ENCODE measurements at places on chromosomes 13 and 19.
A peak's percentile ranks its signal among the peaks of the same experiment; 100 is the strongest.

DNA sequence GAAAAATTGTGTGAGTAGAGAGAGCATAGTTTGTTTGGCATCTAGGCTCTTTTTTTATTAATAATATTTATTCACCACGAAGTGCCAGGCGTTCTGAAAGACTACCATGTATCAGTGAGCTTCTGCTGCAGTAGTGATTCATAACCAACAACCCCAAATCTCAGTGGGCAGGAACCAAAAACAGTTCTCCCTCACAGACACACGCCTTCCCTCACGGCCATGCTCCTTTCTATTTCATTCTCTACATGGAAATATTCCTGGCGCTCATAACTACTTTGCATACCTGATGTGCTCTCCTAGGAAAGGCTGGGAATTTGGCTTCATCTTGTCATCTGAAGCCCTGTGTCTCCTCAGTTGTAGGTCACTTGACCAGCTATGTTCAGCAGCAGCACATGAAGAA, 26.6 kb upstream of the AMER2 start:
- DNase-seq: no peak

- no peak for DNase-seq
These were observed 30.1 kb upstream of the METTL21C start for GRCh38 chr13:102724923-102725322.

GRCh38 chr13:19239114-19239860, 57.7 kb upstream of the TUBA3C start:
- DNase-seq: no peak

GRCh38 chr19:40266119-40266518, 19.0 kb downstream of the AKT2 start:
- DNase-seq: no peak

DNA sequence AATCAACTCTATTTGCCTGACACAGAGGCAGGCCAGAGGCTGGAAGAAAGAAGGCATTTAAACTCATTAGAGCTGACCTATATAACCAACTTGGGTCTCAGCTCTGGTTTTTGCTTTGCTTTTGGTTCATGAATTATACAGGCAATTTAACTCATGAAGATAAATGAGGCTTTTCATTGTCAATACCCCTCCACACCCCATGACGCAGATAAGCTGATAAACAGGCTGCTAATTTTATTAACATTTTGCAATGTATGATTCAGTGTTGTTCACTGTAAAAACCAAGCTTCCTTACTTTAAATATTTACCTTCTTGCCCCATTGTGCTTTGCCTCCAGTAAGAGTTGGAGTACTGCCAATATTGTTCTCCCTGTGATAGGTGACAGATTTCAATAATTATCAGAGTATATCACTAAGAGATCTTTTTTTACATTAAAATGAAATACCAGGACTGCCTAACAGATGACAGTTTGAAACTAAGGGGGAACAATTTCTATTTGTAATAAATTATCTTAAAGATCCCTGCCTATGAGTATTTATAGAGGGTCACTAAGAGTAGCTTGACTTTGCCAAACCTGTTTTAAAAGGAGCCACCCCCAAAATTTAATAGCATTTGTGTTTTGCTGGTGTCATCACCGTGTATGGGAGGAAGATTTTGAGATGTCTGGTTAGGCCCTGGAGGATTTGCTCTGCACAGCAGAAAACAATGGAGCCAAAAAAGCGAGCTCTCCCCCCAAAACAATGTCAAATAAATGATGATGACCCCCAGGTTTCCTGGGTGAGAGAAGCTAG, 472.7 kb upstream of the NBEA start:
- DNase-seq: no peak

- DNase-seq: no peak
These were observed 460.5 kb downstream of the COG6 start for GRCh38 chr13:40116008-40116407.

- no peak for DNase-seq
These were observed 7.4 kb downstream of the FZR1 start for GRCh38 chr19:3513229-3514140.

DNA sequence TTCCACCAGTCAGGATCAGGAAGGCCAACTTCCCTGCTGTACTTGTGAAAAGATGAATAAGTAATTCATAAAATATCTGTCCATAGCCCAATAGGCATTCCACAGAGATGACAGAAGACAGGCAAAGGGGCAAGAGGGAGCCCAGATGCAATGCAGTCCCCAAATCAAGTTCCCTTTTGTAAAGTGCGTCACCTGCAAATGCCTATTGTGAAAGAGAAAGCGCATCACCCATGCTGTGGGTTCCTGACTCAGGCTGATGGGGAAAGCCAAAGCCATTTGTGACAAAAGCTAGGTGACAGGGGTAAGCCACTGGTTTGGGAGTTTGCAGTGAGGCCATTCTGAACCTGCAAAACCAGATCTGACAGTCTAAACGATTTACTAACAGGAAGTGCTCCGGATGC, 157.5 kb upstream of the ZNF536 start:
- peak; percentile 10 for DNase-seq

DNA sequence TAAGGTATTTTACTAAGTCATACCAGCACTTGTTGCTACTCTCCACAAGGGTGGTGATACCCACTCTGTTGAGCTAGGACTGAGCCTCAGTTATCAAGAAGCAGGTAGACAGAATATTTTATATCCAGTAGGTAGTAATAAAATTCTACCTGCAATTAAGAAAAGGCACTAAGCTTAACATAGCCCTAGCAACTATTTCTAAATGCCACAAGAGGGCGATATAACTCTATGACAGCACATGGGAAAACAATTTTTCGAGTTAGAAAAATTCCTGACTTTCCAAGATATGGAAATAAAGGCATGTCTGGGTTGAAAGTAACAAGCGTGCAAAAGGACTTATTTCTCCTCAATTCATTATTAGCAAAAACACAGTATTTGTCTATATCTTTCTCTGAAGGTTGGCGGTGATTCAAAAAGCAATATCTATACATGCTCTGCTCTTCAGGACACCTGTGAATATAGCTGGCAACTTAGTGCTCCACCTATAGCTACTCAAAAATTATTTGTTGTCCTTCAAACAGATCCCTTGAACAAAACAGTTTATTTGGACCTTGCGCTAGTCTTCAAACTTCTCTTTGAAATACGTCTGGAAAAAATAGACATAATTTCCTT, 14.7 kb downstream of the CCDC169 start:
- DNase-seq: no peak

DNA sequence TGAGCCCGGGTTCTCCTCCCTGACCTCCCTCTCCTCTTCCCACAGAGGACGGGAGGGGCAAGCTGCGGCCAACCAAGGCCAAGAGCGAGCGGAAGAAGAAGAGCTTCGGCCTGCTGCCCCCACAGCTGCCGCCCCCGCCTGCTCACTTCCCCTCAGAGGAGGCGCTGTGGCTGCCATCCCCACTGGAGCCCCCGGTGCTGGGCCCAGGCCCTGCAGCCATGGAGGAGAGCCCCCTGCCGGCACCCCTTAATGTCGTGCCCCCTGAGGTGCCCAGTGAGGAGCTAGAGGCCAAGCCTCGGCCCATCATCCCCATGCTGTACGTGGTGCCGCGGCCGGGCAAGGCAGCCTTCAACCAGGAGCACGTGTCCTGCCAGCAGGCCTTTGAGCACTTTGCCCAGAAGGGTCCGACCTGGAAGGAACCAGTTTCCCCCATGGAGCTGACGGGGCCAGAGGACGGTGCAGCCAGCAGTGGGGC, 162.2 kb downstream of the KDM4B start:
- no peak for DNase-seq

DNA sequence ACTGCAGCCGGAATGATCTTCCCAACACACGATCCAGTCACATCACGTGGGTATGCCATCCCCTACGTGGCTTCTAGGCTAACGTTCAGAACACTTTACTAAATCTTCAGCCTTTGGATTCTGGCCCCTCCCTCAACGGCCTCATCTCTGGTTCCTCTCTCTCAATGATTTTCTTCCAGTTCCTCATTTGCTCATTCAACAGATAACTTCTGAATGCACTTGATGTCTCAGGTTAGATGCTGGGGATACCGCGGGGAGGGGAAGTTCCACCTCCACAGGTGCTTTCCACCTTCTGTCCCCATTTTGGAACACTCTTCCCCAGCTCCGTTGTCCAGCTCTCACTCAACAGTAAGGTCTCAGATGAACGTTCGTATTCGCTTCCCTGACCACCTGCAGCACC, 66.1 kb downstream of the ATP7B start:
- no peak for DNase-seq

Measured in 8988T (cell line).